Breast epithelium (tissue), 4 donors: ENCODE measurements at places on chromosomes 12 and 14.
A peak's percentile ranks its signal among the peaks of the same experiment; 100 is the strongest.

DNA sequence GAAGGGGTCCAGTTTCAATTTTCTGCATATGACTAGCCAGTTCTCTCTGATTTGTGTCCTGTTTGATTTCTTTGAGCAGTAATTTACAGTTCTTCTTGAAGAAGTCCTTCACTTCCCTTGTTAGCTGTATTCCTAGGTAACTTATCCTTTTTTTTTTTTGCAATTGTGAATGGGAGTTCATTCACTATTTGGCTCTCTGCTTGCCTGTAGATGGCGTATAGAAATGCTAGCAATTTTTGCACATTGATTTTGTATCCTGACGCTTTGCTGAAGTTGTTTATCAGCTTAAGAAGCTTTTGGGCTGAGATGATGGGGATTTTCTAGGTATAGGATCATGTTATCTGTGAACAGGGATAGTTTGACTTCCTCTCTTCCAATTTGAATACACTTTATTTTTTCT, 77.6 kb upstream of the NID2 start:
- no peak overlapping the region for H3K27ac ChIP-seq
- DNase-seq = no peak
- H3K4me3 ChIP-seq = no peak overlapping the region

- DNase-seq = peak; percentile 76
- H3K36me3 ChIP-seq = no peaks in the 10 kb centered on the region
- H3K4me1 ChIP-seq = peaks cover 2% of the 10 kb centered on the region
- H3K27me3 ChIP-seq = no peaks in the 10 kb centered on the region
Measured at GRCh38 chr14:75230140-75230792, 48.4 kb upstream of the FOS start.

GRCh38 chr14:32202491-32202997, 525 bp downstream of the RNU6-8 start:
- no peak for DNase-seq
- peak overlapping the region; percentile 92 for H3K27ac ChIP-seq
- H3K4me1 ChIP-seq = no peaks in the 10 kb centered on the region
- H3K27me3 ChIP-seq = no peaks in the 10 kb centered on the region
- no peaks in the 10 kb centered on the region for H3K36me3 ChIP-seq

- no peak for DNase-seq
- H3K4me3 ChIP-seq = no peak overlapping the region
- H3K4me1 ChIP-seq = no peaks in the 10 kb centered on the region
- no peak overlapping the region for H3K27ac ChIP-seq
- no peaks in the 10 kb centered on the region for H3K36me3 ChIP-seq
- H3K27me3 ChIP-seq = no peaks in the 10 kb centered on the region
Measured at GRCh38 chr12:25552681-25553080, 402 bp downstream of the LMNTD1 start.

- H3K27ac ChIP-seq = no peak overlapping the region
- H3K36me3 ChIP-seq = no peaks in the 10 kb centered on the region
- no peak for DNase-seq
- no peaks in the 10 kb centered on the region for H3K27me3 ChIP-seq
Measured at GRCh38 chr14:71290960-71291466, 383.8 kb downstream of the PCNX1 start.

- H3K4me3 ChIP-seq = peak overlapping the region; percentile 86
- H3K36me3 ChIP-seq = no peaks in the 10 kb centered on the region
- H3K27me3 ChIP-seq = no peaks in the 10 kb centered on the region
- peak overlapping the region; percentile 97 for H3K27ac ChIP-seq
- DNase-seq = no peak
Measured at GRCh38 chr12:11650286-11651281, 1.1 kb downstream of the ETV6 start.

- H3K27ac ChIP-seq = no peak overlapping the region
- no peaks in the 10 kb centered on the region for H3K4me1 ChIP-seq
- no peaks in the 10 kb centered on the region for H3K27me3 ChIP-seq
- no peak overlapping the region for H3K4me3 ChIP-seq
Measured at GRCh38 chr14:102375119-102375518, 12.4 kb downstream of the TECPR2 start.

- peak overlapping the region; percentile 82 for H3K27ac ChIP-seq
- H3K36me3 ChIP-seq = no peaks in the 10 kb centered on the region
- DNase-seq = no peak
- H3K27me3 ChIP-seq = no peaks in the 10 kb centered on the region
Measured at GRCh38 chr12:131114942-131115584, 161.4 kb downstream of the ADGRD1 start.

- no peaks in the 10 kb centered on the region for H3K27me3 ChIP-seq
- no peaks in the 10 kb centered on the region for H3K4me1 ChIP-seq
- H3K36me3 ChIP-seq = no peaks in the 10 kb centered on the region
- no peak overlapping the region for H3K27ac ChIP-seq
- no peak overlapping the region for H3K4me3 ChIP-seq
- no peak for DNase-seq
Measured at GRCh38 chr14:68315081-68315480, 477.8 kb downstream of the ZFP36L1 start.

DNA sequence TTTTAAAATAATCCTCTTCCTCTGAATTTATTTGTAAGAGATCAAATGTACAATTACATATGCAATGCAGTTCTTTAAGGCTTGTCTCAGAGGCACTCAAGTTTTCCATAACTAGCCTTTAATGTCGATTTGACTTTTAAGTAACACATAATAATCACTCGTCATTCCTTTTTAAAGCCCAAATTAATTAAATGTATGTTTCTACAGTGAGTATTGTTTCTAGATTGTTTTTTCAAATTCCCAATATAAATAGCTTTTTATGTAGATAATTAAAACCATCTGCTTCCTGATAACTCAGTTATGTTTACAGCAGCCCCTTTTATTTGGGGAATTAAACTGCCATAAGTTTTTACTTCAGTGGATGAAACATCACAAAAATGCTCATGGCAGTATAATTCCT, 185.1 kb downstream of the ETNK1 start:
- no peaks in the 10 kb centered on the region for H3K4me1 ChIP-seq
- DNase-seq = no peak

DNA sequence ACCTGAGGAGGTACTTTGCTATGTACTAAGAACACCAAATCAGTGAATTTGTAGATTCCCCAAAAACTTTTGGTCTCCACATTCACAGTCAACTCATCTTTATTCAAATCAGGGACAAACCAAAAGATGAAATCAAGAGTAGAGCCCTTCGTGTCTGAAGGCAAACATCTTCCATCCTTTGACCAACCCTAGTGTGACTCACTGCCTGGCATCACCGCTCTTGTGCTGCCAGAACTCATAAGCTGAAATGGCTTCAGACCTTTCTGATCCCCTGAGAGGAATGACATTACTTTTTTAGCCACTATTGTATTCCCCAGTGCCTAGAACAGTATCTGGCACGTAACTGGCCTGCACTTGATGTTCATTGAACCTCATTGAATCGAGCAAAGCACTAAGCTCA, 50.1 kb downstream of the GOLGA5 start:
- no peak overlapping the region for H3K4me3 ChIP-seq
- no peaks in the 10 kb centered on the region for H3K4me1 ChIP-seq
- no peaks in the 10 kb centered on the region for H3K27me3 ChIP-seq
- no peak overlapping the region for H3K27ac ChIP-seq

GRCh38 chr12:77010691-77011548, 54.4 kb downstream of the E2F7 start:
- H3K27ac ChIP-seq = no peak overlapping the region
- no peaks in the 10 kb centered on the region for H3K4me1 ChIP-seq
- no peak overlapping the region for H3K4me3 ChIP-seq
- peak; percentile 68 for DNase-seq

DNA sequence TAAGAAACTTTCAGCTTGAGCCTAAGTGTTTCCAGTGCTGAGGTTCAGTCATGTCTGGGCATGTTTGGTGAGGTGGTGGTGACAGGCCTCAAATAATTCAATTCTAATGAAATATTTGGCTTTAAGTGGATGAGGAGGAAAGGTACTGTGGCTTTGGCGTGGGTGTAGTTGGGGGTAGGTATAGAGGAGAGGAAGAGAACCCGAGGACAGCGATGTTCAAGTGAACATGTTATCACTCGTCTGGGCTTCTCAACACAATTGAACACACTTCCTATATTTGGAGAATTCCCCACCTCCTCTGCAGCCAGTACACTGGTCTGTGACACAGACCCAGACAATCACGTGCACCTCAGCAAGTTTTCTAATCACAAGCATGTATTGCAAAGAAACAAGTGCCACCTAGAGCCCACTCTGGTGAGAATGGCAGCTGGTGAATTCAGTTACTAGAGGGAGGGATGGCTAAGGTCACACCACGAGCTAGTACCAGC, 53.0 kb downstream of the IFNG-AS1 start:
- no peaks in the 10 kb centered on the region for H3K36me3 ChIP-seq
- no peaks in the 10 kb centered on the region for H3K27me3 ChIP-seq
- H3K4me1 ChIP-seq = no peaks in the 10 kb centered on the region
- H3K4me3 ChIP-seq = no peak overlapping the region
